ENCODE measurements at places on chromosomes 7 and 10.
A peak's percentile ranks its signal among the peaks of the same experiment; 100 is the strongest.

DNA sequence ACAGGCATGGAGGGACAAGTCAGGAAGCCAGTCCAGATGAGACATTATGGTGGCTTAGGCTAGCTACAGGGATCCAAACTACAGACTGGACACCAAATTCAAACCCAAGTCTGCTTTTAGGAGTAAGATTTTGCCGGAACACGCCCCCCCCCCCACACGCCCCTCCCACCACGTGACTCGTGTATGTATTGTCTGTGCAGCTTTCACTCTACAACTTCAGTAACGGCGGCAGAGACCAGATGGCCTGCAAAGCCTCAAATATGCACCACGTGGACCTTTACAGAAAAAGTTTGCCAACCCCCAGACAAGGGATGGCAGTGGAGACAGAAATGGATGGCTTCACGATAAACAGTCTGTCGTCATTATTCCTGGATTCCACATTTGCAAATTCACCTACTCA, 14.5 kb downstream of the HIPK2 start:
- no peak for DNase-seq

DNA sequence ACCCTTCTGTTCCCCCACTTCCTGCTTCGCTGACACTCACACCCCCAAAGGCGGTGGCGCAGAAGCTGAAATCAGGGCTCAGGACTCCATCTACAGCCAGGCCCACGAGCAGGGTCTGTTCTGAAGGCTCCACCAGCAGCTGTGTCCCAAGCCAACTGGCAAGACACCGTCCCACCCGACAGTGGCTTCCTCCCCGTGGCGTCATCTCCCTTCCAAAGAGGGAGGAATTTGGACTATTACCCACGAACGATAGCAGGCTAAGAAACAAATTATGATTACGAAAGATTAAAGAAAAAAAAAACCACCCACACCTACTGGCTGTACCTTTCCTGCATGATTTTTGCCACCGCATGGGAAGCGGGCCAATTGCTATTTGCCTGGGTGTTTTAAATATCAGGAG, 54.3 kb downstream of the RBM17 start:
- DNase-seq, result no peak

- peak; percentile 45 for DNase-seq
These were observed 112.9 kb downstream of the COL13A1 start for GRCh38 chr10:69914398-69915214.

DNA sequence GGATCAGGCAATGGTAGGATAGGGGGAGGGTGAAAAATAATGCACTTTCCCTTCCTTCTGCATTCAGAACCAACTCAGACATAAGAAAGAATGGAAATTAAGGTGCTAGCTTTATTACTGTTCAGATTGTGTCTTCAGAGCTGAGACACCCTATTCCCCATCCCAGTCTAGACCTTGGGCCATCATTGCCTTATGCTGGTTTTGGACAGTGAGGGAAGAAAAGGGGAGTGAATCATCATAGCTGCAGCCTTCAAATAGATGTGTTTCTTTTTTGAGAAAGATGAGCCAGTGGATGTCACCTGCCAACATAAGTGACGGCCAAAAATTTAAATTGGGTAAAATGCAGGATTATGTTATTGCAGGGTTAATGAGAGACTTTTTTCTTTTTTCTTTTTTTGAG, 27.0 kb upstream of the TOMM7 start:
- no peak for DNase-seq

DNA sequence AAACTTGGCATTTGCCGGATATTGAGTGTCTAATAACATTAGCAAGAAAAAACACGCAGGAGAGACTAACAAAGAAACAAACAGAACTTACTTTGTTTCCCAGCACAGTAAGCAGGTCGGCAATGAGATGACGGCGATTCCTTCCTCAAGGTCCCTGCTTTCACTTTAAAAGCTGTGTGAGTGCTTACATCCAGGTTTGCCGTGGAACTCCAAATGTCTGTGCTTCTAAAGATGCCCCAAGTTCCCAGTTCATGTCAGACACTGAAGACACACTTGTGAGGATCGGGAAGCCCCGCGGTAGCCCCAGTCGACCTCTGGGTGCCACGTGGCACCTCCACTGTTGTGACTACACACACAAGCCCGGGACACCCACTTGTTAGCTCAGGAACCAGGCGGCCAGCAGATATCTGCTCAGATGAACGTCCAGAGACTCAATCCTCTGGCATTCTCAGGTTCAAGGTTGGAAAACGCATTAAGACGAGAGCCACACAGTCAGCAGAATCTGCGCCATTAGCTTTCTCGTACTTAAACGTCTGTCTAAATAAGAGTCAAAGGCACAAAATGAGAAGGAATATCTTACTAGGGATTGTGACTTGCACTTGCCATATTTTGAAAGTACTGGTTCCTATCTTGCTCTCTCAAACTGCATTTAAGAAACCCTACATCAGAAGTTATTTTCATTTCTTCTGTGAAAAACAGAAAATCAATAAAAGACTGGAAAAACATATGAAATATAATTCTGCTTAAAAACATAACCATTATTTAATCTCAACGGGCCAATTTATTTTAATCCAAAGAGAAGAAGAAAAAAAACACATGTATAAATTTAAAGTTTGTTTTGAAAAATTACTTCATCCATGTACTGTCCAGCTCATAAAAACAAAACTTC, 207.6 kb upstream of the KLF14 start:
- peak; percentile 15 for DNase-seq
